ENCODE measurements at places on chromosomes 6 and 20. TPM values are rescaled to one million over a fixed set of nuclear protein-coding genes. Genes with fewer than 3 reads are reported as not detected.

DNA sequence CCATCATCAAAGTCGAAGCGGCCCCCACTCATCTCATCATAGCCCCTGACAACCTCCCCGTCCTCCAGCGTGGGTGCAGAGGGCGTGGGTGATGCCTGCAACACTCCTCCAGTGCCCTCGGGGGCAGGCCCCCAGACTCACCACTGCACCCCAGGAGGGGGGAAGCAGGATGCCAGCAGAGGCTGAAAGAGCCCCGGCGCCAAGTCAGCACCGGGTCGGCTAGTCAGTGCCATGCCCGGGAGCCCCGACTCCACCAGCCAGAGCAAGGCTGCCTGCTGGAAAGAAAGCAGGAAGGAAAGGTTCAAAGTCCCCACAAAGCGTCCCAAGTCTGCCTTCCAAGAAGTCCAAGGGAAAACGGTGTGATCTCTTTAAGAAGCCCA is 324 bp downstream of the JPH2 start:
- no peak for DNase-seq

- no peak for DNase-seq
Observed at GRCh38 chr6:81075974-81076373, 676.5 kb downstream of the TENT5A start.

The GLP1R gene
- 0.62 TPM for polyA plus RNA-seq

GRCh38 chr6:152094992-152095592 is 287.6 kb downstream of the ESR1 start:
- DNase-seq = no peak

DNA sequence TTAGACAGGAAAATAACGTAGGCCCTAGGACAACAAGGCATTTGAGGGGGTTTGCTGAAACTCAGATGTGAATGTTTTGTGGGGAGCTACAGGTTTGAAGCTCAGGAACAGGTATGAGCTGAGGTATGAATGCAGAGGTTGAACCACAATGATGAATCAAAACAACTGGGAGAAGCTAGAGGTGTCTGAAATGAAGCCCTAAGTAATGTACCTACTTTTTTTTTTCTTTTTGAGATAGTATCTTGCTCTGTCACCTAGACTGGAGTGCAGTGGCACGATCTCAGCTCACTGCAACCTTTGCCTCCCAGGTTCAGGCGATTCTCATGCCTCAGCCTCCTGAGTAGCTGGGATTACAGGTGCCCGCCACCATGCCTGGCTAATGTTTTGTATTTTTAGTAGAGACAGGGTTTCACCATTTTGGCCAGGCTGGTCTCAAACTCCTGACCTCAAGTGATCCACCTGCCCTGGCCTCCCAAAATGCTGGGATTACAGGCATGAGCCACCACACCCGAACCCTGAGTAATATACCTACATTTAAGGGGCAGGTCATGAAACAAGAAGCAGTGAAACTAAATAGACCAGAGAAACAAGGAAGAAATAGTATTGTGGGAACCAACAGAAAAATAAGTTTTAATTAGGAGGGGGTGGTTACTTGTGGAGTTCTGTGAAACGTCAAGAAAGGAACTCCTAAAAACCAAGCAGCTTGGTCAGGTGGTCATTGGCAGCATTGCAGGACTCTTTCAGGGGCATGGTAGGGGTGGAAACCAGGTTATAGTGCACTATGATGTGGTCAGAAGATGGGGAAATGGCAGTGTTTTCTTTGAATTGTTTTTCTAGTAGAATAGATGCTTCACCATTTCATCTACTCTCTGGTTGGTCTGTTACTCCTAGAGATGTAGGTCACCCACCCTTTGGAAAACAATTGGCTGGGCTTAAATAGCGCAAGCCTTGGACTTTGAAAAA is 138.1 kb downstream of the CD164 start:
- DNase-seq = no peak

The SLC22A16 gene
- polyA plus RNA-seq = 0.38 TPM

The TUBB2B gene
- polyA plus RNA-seq = 109 TPM
